ENCODE measurements at places on chromosomes 5 and 9.
A peak's percentile ranks its signal among the peaks of the same experiment; 100 is the strongest.

DNA sequence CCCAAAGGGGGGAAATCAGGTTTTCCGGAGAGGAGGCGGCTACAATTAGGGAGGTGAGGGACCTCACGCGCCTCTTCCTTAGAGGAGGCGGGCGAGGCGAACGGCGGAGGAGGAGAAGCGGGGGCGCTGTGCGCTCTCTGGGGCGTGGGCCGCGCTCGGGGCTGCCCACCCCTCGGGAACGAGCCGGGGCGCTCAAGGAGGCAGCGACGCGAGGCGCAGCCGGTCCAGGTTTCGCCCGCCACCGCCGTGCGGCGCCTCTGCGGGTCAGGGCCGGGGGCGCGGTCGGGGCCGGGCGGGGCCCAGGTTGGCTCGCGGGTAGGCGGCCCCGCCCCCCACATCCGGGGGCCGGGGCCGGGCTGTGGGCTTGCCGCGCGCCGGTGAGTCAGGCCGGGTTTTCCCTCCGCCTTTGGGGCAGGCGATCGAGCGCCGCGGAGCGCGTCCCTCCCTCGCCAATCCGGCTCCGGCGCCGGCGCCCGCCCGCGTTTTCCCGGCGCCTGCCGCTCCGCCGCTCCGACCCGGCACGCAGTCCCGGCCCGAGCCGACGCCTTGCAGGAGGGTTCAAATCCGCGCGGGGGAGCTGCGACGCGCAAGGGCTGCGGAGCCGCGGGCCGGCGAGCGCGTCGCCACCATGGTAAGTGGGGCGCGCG is at the start of gene N4BP3:
Gene N4BP3 (plus strand): TSS at position 392 of the 647 bp plus-strand sequence. CDS start 6,052 bp downstream, outside the sequence.
- H3K4me3 ChIP-seq, result peak within 1 kb of the TSS; percentile 89
- peaks cover 13% of the 10 kb centered on the region for H3K36me3 ChIP-seq
- H3K4me1 ChIP-seq, result peaks cover 27% of the 10 kb centered on the region
- DNase-seq, result peak; percentile 92
- no peaks in the 10 kb centered on the region for H3K27me3 ChIP-seq

DNA sequence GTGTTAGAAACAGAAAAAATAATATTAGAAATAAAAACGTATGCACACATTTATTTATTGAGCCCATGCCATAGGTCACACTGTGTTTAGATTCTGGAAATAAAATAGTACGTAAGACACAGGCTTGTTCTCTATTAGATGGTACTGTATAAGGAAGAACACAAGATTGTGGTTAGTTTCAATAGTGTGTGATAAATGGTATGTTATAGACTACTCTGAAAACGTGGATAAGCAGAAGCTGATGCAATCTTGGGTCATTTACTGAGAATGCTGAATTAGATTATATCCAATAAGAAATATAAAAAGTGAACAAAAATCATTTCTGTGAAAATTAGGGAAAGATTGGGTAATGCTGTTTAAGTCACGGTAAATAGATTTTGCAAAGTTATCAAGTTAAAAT is 1456.4 kb upstream of the ACO1 start:
- DNase-seq, result no peak
- no peak overlapping the region for H3K27ac ChIP-seq
- no peaks in the 10 kb centered on the region for H3K36me3 ChIP-seq
- H3K27me3 ChIP-seq, result peaks cover 3% of the 10 kb centered on the region

DNA sequence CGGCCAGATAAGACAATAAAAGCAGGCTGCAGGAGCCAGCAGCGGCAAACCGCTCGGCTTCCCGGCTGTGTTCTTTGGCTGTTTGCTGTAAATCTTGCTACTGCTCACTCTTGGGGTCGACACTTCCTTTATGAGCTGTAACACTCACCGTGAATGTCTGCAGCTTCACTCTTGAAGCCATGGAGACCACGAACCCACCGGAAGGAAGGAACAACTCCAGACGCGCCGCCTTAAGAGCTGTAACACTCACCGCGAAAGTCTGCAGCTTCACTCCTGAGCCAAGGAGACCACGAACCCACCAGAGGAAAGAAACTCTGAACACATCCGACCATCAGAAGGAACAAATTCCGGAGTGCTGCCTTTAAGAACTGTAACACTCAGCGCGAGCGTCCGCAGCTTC is 451.7 kb downstream of the AGTPBP1 start:
- peak overlapping the region; percentile 69 for H3K4me3 ChIP-seq
- no peaks in the 10 kb centered on the region for H3K36me3 ChIP-seq
- peaks cover 14% of the 10 kb centered on the region for H3K4me1 ChIP-seq
- H3K27me3 ChIP-seq, result peaks cover 34% of the 10 kb centered on the region

GRCh38 chr5:163350083-163350482 is 87.3 kb upstream of the CCNG1 start:
- no peak overlapping the region for H3K4me3 ChIP-seq
- H3K36me3 ChIP-seq, result no peaks in the 10 kb centered on the region
- H3K4me1 ChIP-seq, result no peaks in the 10 kb centered on the region
- no peak overlapping the region for H3K27ac ChIP-seq
- DNase-seq, result no peak
- peaks cover 8% of the 10 kb centered on the region for H3K27me3 ChIP-seq
